CD8-positive, alpha-beta memory T cell (primary cell): ENCODE measurements at places on chromosomes 2 and 18. TPM values are rescaled to one million over a fixed set of nuclear protein-coding genes. Genes with fewer than 3 reads are reported as not detected.

The CYP27C1 gene
- not detected for total RNA-seq

The EGR4 gene
- 0.31 TPM for total RNA-seq

The MOB4 gene
- total RNA-seq, result 21.9 TPM

The TSGA10 gene
- 6.7 TPM for total RNA-seq

The G6PC2 gene
- not detected for total RNA-seq

The RAD51AP2 gene
- not detected for total RNA-seq

The CD8B2 gene
- total RNA-seq, result 3.6 TPM

The BMP10 gene
- total RNA-seq, result not detected

DNA sequence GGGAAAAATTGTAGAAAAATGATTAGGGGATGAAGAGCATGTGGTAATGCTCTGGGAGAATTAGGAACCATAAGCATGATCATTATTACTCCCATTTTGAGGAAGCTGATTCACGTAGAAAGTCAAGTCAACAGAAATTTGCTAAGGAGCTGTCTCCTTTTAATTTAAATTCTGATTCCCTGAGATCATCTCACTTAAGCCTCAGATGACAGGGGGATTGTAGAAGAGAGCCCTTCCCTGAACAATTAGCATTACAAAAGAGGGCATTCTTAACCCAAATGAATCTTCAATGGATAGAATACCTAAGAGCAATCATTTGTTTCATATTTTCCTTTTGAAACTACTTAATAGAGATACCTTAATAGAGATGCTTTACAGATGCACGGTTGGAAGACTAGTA is 267.9 kb downstream of the NYAP2 start:
- H3K4me1 ChIP-seq, result no peaks in the 10 kb centered on the region
- H3K27ac ChIP-seq, result no peak overlapping the region
- no peaks in the 10 kb centered on the region for H3K36me3 ChIP-seq

GRCh38 chr18:45241271-45241670 is 374.0 kb upstream of the SLC14A2 start:
- peaks cover 3% of the 10 kb centered on the region for H3K27me3 ChIP-seq
- H3K4me3 ChIP-seq, result no peak overlapping the region
- no peak for DNase-seq
- no peak overlapping the region for H3K27ac ChIP-seq

DNA sequence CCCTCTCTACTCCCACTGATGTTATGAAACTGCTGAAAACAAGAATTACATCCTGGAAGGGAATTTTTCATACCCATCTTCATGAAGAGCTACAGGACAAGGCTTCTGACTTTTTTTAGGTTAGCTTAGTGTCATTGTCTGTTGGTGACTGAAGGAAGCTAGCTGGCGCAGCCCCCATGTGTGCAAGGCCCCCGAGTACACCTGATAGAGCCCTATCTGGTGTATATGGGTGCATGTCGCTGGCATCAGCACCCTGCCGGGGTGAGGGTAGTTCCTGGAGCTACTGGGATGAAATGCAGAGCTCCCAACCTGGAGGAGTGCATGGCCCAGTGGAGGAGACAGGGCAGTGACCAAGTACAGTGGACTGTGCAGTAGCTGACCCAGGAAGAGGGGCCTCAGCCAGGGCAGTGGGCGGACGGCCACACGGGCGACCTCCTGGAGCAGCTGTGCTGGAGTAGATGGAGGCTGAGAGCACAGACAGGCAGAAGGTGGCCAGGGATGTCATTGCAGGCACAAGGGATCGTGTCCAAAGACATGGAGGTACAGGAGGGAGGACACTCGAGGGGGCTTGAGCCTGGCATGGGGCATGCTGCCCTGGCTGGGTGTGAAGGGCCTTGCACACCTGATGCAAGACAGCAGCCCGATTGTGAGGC is 12.1 kb downstream of the IMPA2 start:
- H3K36me3 ChIP-seq, result no peaks in the 10 kb centered on the region
- peaks cover 4% of the 10 kb centered on the region for H3K4me1 ChIP-seq
- DNase-seq, result no peak
- no peaks in the 10 kb centered on the region for H3K27me3 ChIP-seq
- no peak overlapping the region for H3K4me3 ChIP-seq

DNA sequence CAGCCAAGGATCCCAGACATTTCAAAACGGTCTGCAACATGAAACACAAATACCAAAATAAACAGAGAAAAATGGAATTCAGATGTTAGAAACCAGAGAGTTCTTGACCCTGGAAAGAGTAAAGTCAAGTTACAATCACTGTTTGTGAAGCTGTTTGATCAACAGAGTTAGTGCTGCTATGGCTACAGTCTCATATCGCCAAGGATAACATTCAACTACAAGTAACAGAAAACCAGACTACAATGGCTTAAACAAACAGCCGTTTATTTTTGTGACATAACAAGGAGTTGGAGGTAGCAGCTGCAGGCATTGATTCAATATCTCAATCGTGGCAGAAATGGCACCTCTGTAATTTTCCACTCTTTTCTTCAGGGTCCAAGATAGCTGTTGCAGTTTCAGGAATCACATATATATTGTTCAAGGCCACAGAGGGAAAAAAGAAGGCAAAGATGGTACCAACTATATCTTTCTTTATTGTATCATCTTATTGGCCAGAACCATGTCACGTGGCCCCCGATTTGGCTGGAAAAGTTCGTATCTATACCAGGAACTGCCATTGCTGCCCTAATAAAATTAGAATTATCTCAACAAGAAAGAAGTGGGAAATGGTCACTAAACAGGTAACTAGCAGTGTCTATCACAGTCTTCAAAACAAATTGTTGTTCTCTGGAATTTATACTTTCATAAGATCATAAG is 17.7 kb upstream of the HNRNPLL start:
- no peaks in the 10 kb centered on the region for H3K36me3 ChIP-seq
- no peak overlapping the region for H3K27ac ChIP-seq
- no peaks in the 10 kb centered on the region for H3K4me1 ChIP-seq

GRCh38 chr2:164696634-164697033 is 75.4 kb upstream of the GRB14 start:
- H3K27me3 ChIP-seq, result no peaks in the 10 kb centered on the region
- no peak overlapping the region for H3K4me3 ChIP-seq
- no peak overlapping the region for H3K27ac ChIP-seq
- DNase-seq, result no peak
- no peaks in the 10 kb centered on the region for H3K4me1 ChIP-seq

GRCh38 chr2:110853516-110853915 is 121.1 kb downstream of the ACOXL start:
- no peak overlapping the region for H3K27ac ChIP-seq
- H3K36me3 ChIP-seq, result no peaks in the 10 kb centered on the region
- H3K4me1 ChIP-seq, result peaks cover 37% of the 10 kb centered on the region
- H3K27me3 ChIP-seq, result no peaks in the 10 kb centered on the region
- no peak overlapping the region for H3K4me3 ChIP-seq

DNA sequence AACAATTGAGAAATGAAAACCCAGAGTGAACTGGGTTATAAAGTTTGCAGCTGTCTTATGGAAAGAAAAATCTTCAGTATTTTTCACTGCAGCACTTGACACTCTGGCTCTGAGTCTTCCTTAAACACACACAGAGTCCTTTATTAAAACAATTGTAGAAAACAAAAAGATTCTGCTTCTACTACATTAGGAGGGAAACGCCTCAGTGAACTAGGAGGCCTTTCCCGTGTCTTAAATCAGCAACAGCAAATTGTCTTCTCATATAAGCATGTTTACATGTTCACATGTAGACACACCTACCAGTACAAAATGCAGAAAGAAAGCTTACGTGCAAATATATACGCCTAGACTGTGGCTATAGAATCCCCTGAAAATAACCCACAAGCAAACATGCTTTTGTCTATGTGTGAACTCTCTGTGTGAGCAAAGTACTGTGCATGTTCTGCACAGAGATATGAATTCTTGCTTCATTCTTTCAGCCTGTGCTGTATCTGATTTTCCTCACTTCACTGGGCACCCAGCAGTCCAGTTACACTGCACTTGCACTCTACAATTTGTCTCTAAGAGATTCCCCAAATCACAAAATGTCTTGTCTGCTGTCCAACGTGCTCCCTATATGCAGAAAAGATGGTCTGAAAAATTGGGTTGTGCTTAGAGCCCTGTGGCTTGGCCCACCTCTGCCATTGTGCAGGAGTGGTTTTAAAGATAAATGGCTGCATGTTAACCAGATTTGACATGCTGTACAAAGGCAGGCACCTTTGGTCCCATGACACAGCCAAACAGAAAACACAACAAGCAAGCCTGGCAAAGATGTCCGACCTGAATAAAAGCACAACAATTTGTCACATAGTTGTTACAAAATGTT is 24.5 kb downstream of the ZEB2 start:
- DNase-seq, result no peak
- peaks cover 4% of the 10 kb centered on the region for H3K4me1 ChIP-seq
- H3K27ac ChIP-seq, result no peak overlapping the region
- no peaks in the 10 kb centered on the region for H3K27me3 ChIP-seq
- no peak overlapping the region for H3K4me3 ChIP-seq
- no peaks in the 10 kb centered on the region for H3K36me3 ChIP-seq

DNA sequence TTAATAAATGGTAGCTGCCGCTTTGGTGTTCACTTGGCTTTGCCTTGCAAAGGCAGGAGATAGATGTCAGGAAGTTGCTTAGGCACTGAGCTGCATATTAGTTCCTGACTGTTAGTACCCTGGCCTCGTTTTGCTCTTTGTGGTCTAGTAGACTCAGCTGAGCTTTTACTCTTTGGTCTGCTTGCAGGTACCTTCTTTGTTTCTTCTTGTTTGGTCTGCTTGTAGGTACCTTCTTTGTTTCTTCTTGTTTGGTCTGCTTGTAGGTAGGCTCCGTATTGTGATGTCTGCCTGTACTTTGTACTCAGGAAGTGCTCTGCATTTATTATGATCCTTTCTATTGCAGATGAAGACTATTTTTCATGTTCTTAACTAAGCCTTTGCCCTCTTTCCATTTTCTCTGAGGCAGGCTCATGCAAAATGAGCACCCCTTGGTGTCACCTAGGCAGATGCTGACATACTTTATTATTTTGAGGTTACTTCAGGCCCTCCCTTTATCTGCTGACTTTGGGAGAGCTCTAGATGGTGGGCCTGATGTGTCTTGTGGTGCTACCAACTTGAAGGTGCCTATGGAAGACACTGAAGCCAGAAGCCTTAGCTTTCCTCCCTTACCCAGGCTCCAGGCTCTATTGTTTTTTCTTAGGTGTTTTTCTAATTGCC is 6.0 kb downstream of the RPIA start:
- DNase-seq, result peak; percentile 36
- H3K27ac ChIP-seq, result no peak overlapping the region
- H3K4me1 ChIP-seq, result peaks cover 32% of the 10 kb centered on the region

DNA sequence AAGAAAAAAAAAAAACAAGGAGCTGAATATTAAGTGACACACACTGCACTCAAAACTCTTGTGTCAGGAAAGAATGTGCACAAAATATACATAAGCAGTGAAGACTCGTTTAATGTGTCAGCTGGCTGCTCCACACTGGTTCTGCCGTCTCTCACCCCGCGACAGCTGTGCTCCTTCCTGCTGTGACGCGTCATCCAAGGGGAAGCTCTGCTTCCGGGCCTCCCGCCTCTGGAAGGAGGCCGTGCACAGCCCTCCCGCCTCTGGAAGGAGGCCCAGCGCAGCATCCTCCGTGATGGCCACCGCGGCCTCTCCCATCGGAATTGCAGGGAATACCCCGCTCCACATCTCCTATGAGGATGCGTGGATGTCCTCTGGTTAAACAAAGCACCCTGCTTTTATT is 151.0 kb downstream of the HDAC4 start:
- peaks cover 31% of the 10 kb centered on the region for H3K4me1 ChIP-seq
- no peaks in the 10 kb centered on the region for H3K27me3 ChIP-seq
- no peak overlapping the region for H3K27ac ChIP-seq
- DNase-seq, result no peak

GRCh38 chr18:22391407-22392345 is 26.0 kb downstream of the CTAGE1 start:
- no peaks in the 10 kb centered on the region for H3K36me3 ChIP-seq
- H3K27ac ChIP-seq, result no peak overlapping the region
- peaks cover 16% of the 10 kb centered on the region for H3K4me1 ChIP-seq
- no peaks in the 10 kb centered on the region for H3K27me3 ChIP-seq
- no peak overlapping the region for H3K4me3 ChIP-seq

DNA sequence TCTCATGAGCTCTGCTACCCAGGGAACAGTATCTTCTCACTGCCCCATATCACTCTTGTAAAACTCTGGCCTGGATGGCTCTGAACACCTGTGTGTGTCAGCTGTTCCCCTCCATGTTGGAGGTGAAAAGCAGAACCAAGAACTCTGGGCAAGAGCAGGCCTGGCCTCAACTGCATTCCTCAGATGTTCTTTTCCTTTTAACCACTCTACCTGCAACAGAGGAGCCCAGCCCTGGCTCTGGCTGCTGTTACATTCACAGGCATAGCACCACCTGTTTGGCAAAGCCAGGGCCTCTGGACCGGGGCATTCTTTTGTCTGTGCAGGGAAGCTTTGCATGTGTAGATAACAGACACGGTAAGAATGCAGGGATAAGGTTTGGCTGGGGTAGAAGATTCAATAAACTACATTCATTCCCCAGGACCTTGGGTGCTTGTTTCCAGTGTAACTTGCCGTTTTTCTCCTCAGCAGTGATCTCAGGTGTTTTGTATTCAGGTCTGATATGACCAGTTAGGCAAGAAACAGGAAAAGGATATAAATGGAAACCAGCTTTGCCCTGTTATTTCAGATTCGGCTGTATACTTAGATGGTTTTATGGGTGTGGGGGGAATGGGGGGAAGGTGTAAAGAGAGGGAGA is 95.1 kb downstream of the SPTBN1 start:
- H3K4me1 ChIP-seq, result peaks cover 4% of the 10 kb centered on the region
- no peak overlapping the region for H3K27ac ChIP-seq
- no peak for DNase-seq
- H3K4me3 ChIP-seq, result no peak overlapping the region
- no peaks in the 10 kb centered on the region for H3K27me3 ChIP-seq
- no peaks in the 10 kb centered on the region for H3K36me3 ChIP-seq

- H3K36me3 ChIP-seq, result no peaks in the 10 kb centered on the region
- DNase-seq, result no peak
Measured at GRCh38 chr2:39780825-39781600, 2.0 kb upstream of the THUMPD2 start.

DNA sequence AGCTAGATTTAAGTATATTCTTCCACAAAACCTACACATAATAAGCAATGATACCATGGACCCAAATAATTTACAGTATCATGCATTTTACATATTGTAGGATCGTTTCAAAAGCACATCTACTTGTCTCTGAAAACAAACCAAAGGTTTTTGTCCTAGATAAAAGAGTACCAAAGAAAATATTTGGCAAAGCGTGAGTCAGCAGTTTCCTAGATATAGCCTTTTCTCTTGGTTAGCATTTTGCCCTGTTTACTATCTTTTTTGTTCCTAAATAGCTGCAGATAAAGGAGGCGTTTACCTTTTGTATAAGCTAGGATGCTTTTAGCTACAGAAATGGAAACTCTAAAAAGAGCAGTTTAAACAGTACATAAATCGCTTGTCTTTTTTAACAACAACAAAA is 305.8 kb upstream of the GULP1 start:
- H3K4me3 ChIP-seq, result no peak overlapping the region
- no peak overlapping the region for H3K27ac ChIP-seq
- no peaks in the 10 kb centered on the region for H3K36me3 ChIP-seq
- H3K4me1 ChIP-seq, result no peaks in the 10 kb centered on the region
- H3K27me3 ChIP-seq, result no peaks in the 10 kb centered on the region
